Activated naive CD8-positive, alpha-beta T cell treated with anti-CD3 and anti-CD28 coated beads, Interleukin-2, amount 50 U/mL, for 24 hours (primary cell): ENCODE measurements at places on chromosomes 13 and 19.
A peak's percentile ranks its signal among the peaks of the same experiment; 100 is the strongest.

- H3K27ac ChIP-seq: no peak overlapping the region
- peaks cover 42% of the 10 kb centered on the region for H3K27me3 ChIP-seq
- H3K4me1 ChIP-seq: peaks cover 4% of the 10 kb centered on the region
Measured at GRCh38 chr13:96052656-96053002, 572 bp downstream of the UGGT2 start.

DNA sequence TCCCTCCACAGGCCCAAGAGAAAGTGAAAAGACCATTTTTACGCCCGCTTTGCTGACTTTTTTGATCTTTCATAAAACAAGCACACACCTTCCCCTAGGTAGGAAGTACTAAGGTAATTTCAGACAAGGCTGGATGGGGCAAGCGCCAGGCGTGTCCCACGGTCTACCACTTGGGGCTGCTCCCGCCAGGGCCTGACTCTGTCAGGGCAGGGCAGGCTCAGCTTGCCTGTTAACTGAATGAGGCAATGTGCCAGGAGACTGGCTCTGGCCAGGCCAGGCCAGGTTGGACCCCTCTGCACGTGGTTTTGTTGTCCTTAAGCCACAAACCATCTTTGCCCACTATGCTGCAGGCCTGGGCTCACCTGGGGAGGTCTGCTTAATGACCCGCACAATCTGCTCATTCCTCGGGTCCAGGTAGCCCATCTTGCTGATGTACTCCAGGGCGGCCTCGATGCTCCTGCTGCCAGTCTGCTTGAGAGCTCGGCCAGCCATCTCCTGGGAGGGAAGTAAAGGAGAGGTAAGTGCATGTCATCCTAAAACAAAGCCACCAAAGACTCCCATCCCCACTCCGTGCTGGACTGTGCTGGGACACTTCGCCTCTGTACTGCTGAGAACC lies 70.4 kb downstream of the LATS2 start:
- H3K36me3 ChIP-seq: peaks cover 1% of the 10 kb centered on the region
- H3K27me3 ChIP-seq: no peaks in the 10 kb centered on the region
- H3K4me3 ChIP-seq: no peak overlapping the region
- no peak for DNase-seq
- H3K4me1 ChIP-seq: peaks cover under 1% of the 10 kb centered on the region

- H3K4me3 ChIP-seq: peak overlapping the region; percentile 85
- peaks cover 10% of the 10 kb centered on the region for H3K36me3 ChIP-seq
- DNase-seq: peak; percentile 47
- H3K27me3 ChIP-seq: peaks cover 4% of the 10 kb centered on the region
- H3K27ac ChIP-seq: peak overlapping the region; percentile 70
Measured at GRCh38 chr19:18194554-18195238, 1.7 kb downstream of the MPV17L2 start.

DNA sequence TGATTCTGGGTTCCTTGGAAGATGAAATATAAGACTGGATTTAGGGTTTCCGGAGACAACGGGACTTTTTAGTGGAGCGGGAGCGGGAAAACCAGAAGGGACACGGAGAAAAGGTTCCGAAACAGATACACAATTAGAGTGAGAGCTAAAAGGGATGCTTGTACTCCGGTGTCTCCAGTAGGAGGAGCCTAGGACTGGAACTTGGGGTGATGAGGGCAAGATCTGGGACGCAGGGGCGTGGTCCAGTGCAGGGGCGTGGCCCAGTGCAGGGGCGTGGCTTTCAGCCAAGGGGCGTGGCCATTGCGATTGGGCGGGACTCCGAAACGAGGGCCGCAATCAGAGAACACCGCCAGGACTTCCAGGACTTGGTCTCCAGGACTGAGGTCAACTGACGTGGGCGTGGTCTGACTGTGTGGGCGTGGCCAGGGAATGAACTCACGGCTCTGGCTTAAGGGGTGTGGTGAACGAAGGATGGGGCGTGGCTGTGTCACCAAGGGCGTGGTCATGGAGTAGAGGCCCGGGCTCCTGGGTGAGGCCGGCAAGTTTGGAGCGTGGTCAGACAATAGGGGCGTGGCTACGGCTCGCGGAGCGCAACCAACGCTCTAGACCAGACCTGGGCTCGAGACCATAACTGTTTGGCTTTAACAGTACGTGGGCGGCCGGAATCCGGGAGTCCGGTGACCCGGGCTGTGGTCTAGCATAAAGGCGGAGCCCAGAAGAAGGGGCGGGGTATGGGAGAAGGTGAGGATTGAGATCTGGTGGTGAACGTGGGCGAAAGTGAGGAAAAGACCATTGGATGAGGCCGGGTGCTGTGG lies at the start of gene DKKL1:
Gene DKKL1, plus strand, starts transcription at position 610 of the 815 bp plus-strand sequence. Its CDS starts 122 bp downstream, at position 732.
- H3K4me1 ChIP-seq: peaks cover 11% of the 10 kb centered on the region
- peak; percentile 88 for DNase-seq
- H3K27me3 ChIP-seq: peaks cover 22% of the 10 kb centered on the region
- no peaks in the 10 kb centered on the region for H3K36me3 ChIP-seq

- peaks cover 5% of the 10 kb centered on the region for H3K27me3 ChIP-seq
- no peak overlapping the region for H3K27ac ChIP-seq
- H3K36me3 ChIP-seq: no peaks in the 10 kb centered on the region
- H3K4me3 ChIP-seq: no peak overlapping the region
- no peaks in the 10 kb centered on the region for H3K4me1 ChIP-seq
Measured at GRCh38 chr13:95564091-95564490, 11.6 kb downstream of the CLDN10 start.

DNA sequence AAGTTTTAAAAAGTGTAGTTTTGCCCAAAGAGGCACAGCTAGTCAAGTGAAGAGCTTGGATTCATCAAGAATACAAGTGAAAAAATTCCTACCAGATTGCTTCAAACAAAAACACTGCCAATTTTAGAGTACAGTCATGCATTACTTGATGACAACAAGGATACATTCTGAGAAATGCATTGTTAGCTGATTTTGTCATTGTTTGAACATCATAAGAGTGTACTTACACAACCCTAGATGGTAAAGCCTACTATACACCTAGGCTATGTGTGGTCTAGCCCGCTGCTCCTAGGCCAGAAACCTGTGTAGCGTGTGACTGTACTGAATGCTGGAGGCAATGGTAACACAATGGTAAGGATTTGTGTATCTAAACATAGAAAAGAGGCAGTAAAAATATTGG lies 41.1 kb downstream of the TMTC4 start:
- no peak for DNase-seq
- peaks cover 37% of the 10 kb centered on the region for H3K36me3 ChIP-seq
- H3K4me1 ChIP-seq: no peaks in the 10 kb centered on the region
- H3K4me3 ChIP-seq: no peak overlapping the region
- H3K27ac ChIP-seq: no peak overlapping the region

- H3K27me3 ChIP-seq: no peaks in the 10 kb centered on the region
- no peak for DNase-seq
- H3K4me1 ChIP-seq: peaks cover 7% of the 10 kb centered on the region
- H3K36me3 ChIP-seq: peaks cover 3% of the 10 kb centered on the region
- no peak overlapping the region for H3K4me3 ChIP-seq
Measured at GRCh38 chr13:100234006-100234405, 145.1 kb downstream of the PCCA start.

GRCh38 chr19:1591421-1592023 lies 1.1 kb downstream of the MBD3 start:
- DNase-seq: no peak
- peaks cover 22% of the 10 kb centered on the region for H3K36me3 ChIP-seq
- H3K27ac ChIP-seq: peak overlapping the region; percentile 95
- H3K4me1 ChIP-seq: peaks cover 25% of the 10 kb centered on the region

DNA sequence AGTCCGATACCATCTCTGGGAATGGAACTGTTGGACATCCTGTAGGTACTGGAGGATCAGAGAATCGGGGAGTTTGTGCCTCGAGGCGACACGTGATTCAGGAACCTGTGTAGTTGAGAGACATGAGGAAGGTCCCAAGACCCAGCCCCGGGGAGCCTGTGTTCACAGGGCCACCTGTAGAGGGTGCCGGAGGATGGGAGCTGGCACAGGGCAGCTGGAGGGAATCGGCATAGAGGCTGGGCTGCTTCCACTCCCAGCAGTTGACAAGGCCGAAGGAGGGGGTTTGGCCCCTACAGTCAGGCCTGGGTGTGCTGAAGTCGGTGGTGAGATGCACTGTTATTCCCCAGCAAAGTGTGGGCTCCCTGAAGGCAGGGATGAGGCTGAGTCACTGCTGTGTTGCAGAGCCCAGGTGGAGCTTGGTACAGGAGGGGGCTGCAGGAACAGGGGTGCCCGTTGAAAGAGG lies 2.5 kb upstream of the ISYNA1 start:
- no peaks in the 10 kb centered on the region for H3K27me3 ChIP-seq
- H3K27ac ChIP-seq: no peak overlapping the region
- DNase-seq: no peak
- H3K4me3 ChIP-seq: no peak overlapping the region

- no peak overlapping the region for H3K27ac ChIP-seq
- no peaks in the 10 kb centered on the region for H3K27me3 ChIP-seq
- H3K36me3 ChIP-seq: peaks cover 14% of the 10 kb centered on the region
- DNase-seq: no peak
- H3K4me3 ChIP-seq: no peak overlapping the region
Measured at GRCh38 chr13:41716236-41716635, 244.7 kb downstream of the VWA8 start.

GRCh38 chr19:6103217-6103644 lies 7.1 kb downstream of the RFX2 start:
- H3K4me3 ChIP-seq: no peak overlapping the region
- no peaks in the 10 kb centered on the region for H3K27me3 ChIP-seq
- no peak for DNase-seq
- peaks cover 16% of the 10 kb centered on the region for H3K4me1 ChIP-seq

- H3K36me3 ChIP-seq: no peaks in the 10 kb centered on the region
- no peak overlapping the region for H3K4me3 ChIP-seq
- H3K4me1 ChIP-seq: no peaks in the 10 kb centered on the region
- no peak overlapping the region for H3K27ac ChIP-seq
Measured at GRCh38 chr13:33956346-33956745, 138.4 kb downstream of the RFC3 start.

GRCh38 chr19:42407816-42408175 lies 17.7 kb upstream of the CNFN start:
- H3K27ac ChIP-seq: no peak overlapping the region
- H3K4me3 ChIP-seq: no peak overlapping the region
- H3K36me3 ChIP-seq: peaks cover 4% of the 10 kb centered on the region
- no peaks in the 10 kb centered on the region for H3K4me1 ChIP-seq
- DNase-seq: no peak

DNA sequence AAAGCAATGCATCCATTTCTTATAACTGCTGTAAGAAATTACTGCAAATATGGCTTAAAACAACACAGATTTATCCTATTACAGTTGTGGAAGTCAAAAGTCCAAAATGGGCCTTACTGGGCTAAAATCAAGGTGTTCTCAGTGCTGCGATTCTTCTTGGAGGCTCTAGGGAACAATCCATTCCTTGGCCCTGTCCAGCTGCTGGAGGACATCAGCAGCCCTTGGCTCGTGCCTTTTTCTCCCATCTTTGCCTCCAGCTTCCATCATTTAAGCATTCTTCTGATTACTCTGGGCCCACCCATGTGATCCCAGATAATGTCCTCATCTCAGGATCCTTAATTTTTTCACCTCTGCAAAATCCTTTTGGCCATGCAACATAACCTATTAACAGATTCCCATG lies 607.1 kb downstream of the DCT start:
- H3K27ac ChIP-seq: no peak overlapping the region
- no peak for DNase-seq
- no peaks in the 10 kb centered on the region for H3K4me1 ChIP-seq
- no peaks in the 10 kb centered on the region for H3K36me3 ChIP-seq
- H3K27me3 ChIP-seq: peaks cover 5% of the 10 kb centered on the region

DNA sequence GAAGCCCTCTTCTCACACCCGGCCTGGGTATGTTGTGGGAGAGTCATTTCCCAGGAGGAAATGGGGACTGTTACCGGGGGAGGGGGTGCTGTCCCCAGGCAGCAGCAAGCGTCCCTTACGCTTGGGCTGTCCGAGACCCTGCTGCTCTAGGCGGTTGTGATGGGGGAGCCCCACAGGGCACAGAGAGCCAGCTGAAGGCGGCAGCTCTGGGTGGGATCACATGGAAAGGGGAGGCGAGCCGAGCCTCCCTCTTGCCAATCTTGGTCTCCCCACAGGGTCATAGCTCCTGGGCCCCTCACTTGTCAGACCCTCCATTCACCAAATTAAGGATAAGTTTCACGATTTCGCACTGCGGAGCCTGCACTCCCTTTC lies 22.0 kb downstream of the EPN1 start:
- H3K36me3 ChIP-seq: peaks cover 26% of the 10 kb centered on the region
- H3K27ac ChIP-seq: peak overlapping the region; percentile 27
- H3K27me3 ChIP-seq: no peaks in the 10 kb centered on the region
- DNase-seq: no peak

DNA sequence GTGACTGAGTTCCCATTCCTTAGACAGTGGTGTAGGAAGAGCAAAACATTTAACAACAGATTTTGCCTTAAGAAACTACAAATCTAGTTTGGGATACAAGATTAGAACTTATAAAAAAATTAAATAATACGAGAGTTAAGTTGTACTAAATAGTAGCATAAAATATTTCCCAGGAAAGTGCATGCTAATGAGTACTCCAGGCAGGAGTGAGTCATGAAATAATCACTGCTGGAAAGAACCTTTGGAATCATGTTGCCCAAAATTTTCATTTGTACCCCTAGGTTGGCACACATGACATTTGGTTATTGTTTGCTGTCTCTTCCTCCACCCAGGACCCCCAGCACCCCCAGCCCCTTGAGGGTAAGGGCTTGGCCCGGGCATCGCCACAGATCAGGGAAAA lies 26.3 kb upstream of the KL start:
- H3K4me3 ChIP-seq: no peak overlapping the region
- no peak overlapping the region for H3K27ac ChIP-seq
- no peaks in the 10 kb centered on the region for H3K36me3 ChIP-seq
- no peak for DNase-seq
- H3K4me1 ChIP-seq: peaks cover 6% of the 10 kb centered on the region

DNA sequence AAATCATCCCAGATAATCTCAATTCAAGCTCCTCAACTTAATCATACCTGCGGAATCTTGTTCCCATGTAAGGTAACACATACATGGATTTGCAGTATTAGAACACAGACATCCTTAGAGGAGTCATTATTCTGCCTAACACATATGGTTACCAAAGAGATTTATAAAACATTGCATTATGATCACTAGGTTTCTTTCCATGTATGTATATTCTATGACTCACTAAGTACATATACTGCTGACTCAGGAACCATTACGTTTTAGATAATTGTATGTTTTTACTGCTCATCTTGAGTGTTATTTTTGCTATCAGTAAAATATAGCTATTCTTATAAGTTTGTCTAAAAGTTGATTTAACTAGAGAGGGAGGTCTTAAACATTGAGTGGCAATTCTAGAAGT lies 182.9 kb downstream of the SLITRK6 start:
- no peak overlapping the region for H3K27ac ChIP-seq
- H3K27me3 ChIP-seq: no peaks in the 10 kb centered on the region
- no peaks in the 10 kb centered on the region for H3K4me1 ChIP-seq
- no peaks in the 10 kb centered on the region for H3K36me3 ChIP-seq
- no peak overlapping the region for H3K4me3 ChIP-seq
